ENCODE measurements at places on chromosomes 16 and 17. TPM values are rescaled to one million over a fixed set of nuclear protein-coding genes. Genes with fewer than 3 reads are reported as not detected.

The CMTM2 gene
- 1.1 TPM for total RNA-seq

The HMOX2 gene
- 36.0 TPM for total RNA-seq

The PLLP gene
- total RNA-seq: 38.5 TPM

The KRT23 gene
- total RNA-seq: 4.6 TPM

The GP1BA gene
- total RNA-seq: not detected

The OR2C1 gene
- total RNA-seq: 0.68 TPM

The BIRC5 gene
- total RNA-seq: not detected

The MT1H gene
- total RNA-seq: 45.4 TPM

The KRT33A gene
- not detected for total RNA-seq

The ABCC3 gene
- total RNA-seq: 87.5 TPM

The DBNDD1 gene
- 10.0 TPM for total RNA-seq

The SPN gene
- total RNA-seq: 3.4 TPM

The TP53TG3C gene
- not detected for total RNA-seq

The PLA2G10 gene
- not detected for total RNA-seq
